NCI-H460 (cell line): ENCODE measurements at places on chromosomes 4 and X. TPM values are rescaled to one million over a fixed set of nuclear protein-coding genes. Genes with fewer than 3 reads are reported as not detected.
A peak's percentile ranks its signal among the peaks of the same experiment; 100 is the strongest.

CYLC1 gene
- not detected in 2 replicates for total RNA-seq

MAGEB5 gene
- total RNA-seq = not detected in 2 replicates

GPR119 gene
- not detected in 2 replicates for total RNA-seq

MAMLD1 gene
- total RNA-seq = 0.72 and 0.74 TPM in 2 replicates

LYAR gene
- total RNA-seq = 32.8 and 34.2 TPM in 2 replicates

BST1 gene
- 10.2 and 11.1 TPM in 2 replicates for total RNA-seq

SMR3B gene
- not detected in 2 replicates for total RNA-seq

FSTL5 gene
- 0.02 TPM in 1 of 2 replicates, not detected in the other for total RNA-seq

HDAC8 gene
- 25.4 and 29.8 TPM in 2 replicates for total RNA-seq

RASL11B gene
- 0.20 and 0.35 TPM in 2 replicates for total RNA-seq

SAGE1 gene
- not detected in 2 replicates for total RNA-seq

DNA sequence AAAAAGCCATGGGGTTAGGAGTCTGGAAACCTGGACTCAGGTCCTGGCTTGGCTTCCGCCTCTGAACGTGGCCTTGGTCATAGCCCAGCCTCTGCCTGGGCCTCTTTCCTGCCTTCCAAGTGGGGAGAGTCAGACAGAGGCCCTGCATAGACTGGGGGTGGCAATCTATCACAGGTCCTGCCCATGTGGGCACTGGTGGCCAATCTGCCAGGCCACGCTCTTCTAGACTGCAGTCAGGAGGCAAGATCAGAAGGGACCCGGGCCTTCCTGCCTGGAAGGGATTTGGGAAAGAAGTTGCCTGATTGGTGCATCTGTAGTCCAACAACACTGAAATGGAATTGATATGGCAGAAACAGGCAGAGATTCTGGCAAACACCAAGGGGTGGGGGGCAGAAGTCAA, 46.1 kb downstream of the CNGA2 start:
- no peak for DNase-seq

- no peak for DNase-seq
Observed at GRCh38 chr4:2646396-2647149, 109.6 kb downstream of the TNIP2 start.

- DNase-seq = no peak
Observed at GRCh38 chr4:173208420-173208819, 39.8 kb downstream of the GALNT7 start.

GRCh38 chr4:42787079-42787463, 105.4 kb upstream of the GRXCR1 start:
- DNase-seq = no peak

GRCh38 chr4:184599492-184600135, 49.6 kb downstream of the CASP3 start:
- no peak for DNase-seq

- DNase-seq = no peak
Observed at GRCh38 chr4:53055274-53055673, 193.2 kb downstream of the RASL11B start.

DNA sequence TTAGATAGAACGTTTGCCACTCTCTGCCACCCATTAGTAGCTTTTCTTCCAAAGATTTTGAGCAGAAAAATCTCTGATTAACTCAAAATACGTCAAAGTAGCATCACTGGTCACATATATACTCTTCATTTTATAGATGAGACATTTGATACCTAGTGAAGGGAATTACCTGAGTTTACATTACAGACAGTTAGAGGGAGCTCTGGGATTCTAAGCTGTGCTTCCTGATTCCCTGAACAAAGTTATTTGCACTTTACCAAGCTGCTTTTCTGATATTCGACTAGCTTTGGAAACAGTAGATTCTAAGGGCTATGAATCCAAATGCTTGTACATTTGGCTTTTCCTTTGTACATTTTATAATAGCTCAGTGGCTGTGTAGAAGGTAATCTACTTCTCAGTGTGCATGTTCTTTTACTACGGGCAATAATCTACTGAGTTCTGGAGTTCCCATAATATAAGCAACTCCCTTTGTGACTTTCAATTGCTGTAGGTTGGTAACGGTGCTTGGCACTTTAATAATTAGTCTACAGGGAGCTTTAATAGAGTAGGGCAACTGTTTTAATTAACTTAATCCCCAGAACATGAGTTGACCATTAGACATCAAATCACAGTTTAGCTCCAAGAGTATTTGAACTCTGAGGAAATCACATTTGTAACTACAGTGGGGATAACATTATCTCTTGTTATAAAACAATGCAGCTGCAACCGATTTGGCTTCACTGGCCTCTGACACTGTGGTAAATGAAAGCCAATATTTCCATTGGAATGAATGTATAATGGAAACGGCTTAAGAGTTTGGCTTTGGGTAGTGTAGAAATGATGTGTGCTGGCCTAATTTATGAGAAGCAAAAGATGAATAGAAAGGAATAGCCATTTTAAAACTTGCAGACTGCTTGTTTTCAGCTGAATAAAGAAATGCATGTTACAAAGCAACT, 1602.4 kb downstream of the STIM2 start:
- no peak for DNase-seq

DNA sequence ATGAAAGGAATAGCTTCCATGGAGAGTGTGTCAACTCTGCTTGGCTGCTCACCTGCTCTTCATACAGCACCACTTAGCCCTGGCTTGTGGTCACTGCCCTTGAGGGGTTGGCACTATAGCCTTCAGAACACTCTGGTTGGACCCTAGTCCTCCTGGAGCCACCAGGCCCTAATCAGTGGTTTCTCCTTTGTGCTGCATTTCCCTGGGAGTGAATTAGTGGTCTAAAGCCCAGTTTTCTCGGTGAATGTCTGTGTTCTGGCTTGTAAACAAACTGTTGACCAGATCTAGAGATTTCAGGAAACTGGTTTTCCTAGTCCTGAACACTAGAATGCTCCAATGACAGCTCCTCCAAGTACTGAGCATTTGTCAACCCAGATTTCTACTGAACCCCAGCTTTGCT, 28.6 kb upstream of the TMEM154 start:
- no peak for DNase-seq

DNA sequence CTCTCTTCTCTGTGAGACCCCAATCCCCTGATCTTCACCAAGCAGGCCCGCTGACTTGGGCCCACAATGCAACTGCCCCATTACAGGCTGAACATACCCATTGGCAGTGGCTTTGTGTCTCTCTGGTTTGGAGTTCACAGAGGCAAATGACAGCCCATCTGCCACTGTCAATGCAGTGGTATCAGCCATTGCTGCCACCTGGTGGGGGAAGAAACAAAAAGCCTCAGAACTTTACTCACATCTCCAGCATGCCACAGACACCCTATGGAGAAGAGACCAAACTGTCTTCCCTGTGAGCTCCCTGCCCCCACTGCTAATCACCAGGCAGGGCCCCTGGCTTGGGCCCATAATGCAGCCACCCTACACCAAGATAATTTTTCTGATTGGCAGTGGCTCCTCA, 729.3 kb upstream of the ACTRT1 start:
- DNase-seq = peak; percentile 64

GRCh38 chr4:176259330-176260090, 9.5 kb downstream of the ASB5 start:
- DNase-seq = no peak

- DNase-seq = no peak
Observed at GRCh38 chrX:123561439-123562215, 171.2 kb downstream of the THOC2 start.

GRCh38 chr4:532588-533317, 33.7 kb downstream of the PIGG start:
- peak; percentile 3 for DNase-seq

GRCh38 chr4:81499840-81500239, 28.1 kb upstream of the RASGEF1B start:
- DNase-seq = no peak

DNA sequence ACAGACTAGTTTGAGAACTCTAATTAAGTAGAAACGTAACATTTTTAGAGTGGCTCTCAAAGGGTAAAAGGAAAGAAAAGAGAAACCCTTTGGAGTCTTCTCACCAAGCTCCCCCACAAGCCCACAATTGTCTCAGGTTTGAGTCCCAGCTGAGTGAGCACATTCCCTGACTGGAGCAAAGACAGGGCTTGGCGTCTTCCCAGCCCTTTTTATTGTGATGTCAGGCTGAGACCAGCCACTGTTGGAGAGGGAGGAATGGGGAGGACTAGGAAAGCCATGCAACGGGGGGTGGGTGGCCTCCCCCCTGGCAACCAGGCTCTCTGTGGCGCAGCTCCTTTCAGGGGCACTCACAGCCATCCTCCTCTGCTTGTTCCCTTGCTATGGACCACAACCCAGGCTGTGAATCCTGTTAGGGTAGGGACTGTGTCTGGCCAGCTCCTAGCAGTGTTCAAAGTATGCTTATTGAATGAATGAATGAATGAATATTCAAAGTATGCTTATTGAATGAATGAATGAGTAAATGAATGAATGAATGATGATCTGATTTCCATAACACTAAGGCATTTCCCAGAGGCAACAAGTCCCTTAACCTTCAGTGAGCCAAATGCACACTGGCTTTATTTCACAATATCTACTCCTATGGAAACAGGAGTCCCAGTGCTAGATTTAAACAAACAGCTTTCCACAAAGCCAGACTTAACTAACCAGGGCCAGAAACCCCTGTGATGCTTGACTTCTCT, 413.3 kb downstream of the MID1IP1 start:
- DNase-seq = no peak

GRCh38 chr4:158775091-158775651, 6.3 kb downstream of the FNIP2 start:
- DNase-seq = peak; percentile 13

GRCh38 chr4:116055857-116056827, 942.7 kb upstream of the NDST4 start:
- peak; percentile 14 for DNase-seq

DNA sequence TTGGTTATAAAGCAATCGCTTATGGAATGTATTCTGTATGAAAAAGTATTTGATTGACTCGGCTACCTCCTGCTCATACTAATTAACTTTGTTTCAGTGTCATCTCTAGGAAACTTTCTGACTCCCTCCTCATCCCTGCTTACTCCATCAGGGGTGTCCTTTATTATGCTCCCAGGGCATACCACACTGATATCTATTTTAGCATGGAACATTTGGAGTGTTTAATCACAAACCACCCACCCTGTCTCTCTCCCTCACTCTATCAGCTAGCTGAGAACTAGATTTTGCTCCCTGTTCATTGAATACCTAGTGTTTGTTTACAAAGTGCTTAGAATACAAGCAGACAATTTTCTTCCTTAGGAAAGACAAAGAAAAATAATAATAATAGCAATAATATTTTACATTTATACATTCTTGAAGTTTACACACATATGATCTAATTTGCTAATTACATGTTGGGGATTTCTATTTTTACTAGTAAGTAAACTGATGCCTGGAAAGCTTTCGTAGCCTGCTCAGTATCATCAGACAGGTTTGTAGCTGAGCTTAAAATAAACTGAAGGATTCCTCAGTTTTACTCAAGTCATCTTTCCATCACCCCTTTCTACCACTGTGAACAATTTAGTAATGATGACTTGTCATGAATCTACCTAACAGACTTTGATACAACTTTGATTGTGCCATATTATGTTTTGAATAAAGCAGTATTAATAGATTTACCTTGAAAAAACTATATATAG, 811.4 kb upstream of the HS3ST1 start:
- DNase-seq = no peak

DNA sequence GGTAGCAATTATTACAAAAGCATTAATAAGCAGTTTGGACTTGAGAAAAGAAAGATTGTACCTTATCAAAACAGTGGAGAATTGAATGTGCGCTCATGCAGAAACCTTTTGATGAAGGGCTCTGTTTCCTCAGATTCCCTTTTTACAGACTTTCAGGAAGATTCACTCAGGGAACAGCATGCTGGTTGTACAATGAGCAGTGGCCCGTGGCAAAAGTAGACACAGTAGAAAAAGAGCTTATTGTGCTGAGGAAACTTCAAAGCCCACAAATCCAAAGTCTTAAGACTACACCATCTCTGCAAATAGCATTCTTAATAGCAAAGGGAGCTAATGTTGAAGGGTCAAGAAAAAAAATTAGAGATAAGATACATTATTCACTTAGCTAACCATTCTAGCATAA, 858.9 kb downstream of the PDHA2 start:
- no peak for DNase-seq

- DNase-seq = peak; percentile 69
Observed at GRCh38 chrX:53435997-53436396, 1.8 kb upstream of the HSD17B10 start.

GRCh38 chrX:151476604-151477303, 79.7 kb downstream of the VMA21 start:
- no peak for DNase-seq

GRCh38 chr4:185700630-185701029, 111.4 kb downstream of the SORBS2 start:
- DNase-seq = no peak

- no peak for DNase-seq
Observed at GRCh38 chr4:56748271-56748670, 67.2 kb upstream of the HOPX start.

- DNase-seq = no peak
Observed at GRCh38 chr4:108355902-108356535, 187.3 kb upstream of the LEF1 start.

DNA sequence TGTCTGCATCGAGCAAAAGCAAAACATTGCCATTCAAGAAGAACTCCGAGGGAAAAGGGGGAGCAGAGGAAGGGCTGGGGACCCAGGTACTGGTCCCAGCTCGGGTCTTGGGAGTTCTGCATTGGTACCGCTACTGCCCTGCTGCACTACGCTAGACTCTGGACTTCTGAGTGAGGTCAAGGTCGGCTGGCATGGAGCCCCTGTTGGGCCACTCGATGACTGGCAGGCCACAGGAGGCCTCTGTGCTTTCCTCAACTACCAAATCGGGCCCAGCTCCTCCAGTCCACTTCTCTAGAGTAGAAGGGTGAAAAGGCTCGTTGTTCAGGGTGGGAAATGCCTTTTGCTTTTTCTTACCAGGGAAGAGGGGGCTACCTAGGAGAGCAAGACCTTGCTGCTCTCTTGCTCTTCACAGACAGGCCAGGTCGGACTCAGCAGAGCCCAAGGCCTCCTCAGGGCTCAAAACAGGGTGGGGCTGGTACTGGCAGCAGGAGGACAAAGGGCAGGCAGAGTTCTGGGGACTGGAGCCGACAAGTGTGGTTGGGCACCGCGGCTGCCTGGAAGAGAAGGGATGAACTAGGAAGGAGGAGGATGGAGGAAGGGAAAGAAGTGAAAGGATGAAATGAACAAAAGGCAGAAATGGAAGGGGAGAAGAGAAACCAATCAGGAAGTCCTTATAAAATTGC, 8.9 kb upstream of the IRAK1 start:
- no peak for DNase-seq
